Fibroblast of the conjunctiva (primary cell): ENCODE measurements at places on chromosomes 12 and 14.

DNA sequence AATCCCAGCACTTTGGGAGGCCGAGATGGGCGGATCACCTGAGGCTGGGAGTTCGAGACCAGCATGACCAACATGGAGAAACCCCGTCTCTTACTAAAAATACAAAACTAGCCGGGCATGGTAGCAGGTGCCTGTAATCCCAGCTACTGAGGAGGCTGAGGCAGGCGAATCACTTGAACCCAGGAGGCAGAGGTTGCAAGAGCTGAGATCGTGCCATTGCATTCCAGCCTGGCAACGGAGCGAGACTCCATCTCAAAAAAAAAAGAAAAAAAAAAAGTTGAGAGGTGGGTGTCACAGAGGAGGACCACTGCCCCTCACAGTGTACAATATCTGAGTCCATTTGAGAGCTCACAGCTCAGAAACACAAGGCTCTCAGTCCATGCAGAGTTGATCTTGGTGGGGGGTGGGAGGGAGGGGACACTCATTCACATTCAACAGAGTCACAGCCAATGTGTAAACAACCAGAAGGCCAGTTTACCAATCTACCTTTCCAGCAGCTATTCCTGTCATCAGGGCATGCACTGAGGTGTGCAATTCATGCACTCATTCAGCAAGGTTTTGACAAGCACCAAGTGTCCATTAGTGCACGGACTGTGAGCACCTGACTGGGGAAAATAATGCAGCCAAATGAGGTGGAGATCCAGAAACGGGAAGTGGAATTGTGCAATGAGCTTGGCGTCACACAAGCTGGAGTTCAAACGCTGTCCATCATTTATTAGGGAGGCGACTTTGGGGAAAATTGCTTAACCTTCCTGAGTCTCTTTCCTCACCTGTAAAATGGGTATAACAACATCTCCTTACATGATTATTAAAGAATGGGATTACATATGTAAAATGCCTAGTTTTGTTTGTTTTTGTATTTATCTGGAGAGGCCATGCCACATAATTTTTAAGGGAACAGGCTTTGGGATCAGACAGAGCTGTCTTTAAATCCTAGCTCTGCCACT lies 4.4 kb upstream of the EIF5 start:
- no peak for DNase-seq

GRCh38 chr14:73887694-73888459 lies 1.2 kb downstream of the ZNF410 start:
- DNase-seq, result no peak

- peak; percentile 17 for DNase-seq
Measured at GRCh38 chr14:27242874-27243273, 645.0 kb upstream of the NOVA1 start.

- DNase-seq, result no peak
Measured at GRCh38 chr14:77830692-77831091, 30.8 kb downstream of the ADCK1 start.

- no peak for DNase-seq
Measured at GRCh38 chr14:74929242-74929641, 6.2 kb upstream of the RPS6KL1 start.

DNA sequence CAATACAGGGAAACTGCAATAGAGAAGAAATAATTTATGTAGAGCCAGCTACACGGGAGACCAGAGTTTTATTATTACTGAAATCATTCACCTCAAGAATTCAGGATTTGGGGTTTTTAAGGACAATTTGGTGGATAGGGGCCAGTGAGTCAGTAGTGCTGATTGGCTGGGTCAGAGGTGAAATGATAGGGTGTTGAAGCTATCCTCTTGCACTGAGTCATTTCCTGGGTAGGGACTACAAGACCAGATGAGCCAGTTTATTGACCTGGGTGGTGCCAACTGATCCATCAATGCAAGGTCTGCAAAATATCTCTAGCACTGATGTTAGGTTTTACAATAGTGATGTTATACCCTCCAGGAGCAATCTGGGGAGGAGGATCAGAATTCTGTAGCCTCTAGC lies 486.3 kb downstream of the LRIG3 start:
- DNase-seq, result no peak

DNA sequence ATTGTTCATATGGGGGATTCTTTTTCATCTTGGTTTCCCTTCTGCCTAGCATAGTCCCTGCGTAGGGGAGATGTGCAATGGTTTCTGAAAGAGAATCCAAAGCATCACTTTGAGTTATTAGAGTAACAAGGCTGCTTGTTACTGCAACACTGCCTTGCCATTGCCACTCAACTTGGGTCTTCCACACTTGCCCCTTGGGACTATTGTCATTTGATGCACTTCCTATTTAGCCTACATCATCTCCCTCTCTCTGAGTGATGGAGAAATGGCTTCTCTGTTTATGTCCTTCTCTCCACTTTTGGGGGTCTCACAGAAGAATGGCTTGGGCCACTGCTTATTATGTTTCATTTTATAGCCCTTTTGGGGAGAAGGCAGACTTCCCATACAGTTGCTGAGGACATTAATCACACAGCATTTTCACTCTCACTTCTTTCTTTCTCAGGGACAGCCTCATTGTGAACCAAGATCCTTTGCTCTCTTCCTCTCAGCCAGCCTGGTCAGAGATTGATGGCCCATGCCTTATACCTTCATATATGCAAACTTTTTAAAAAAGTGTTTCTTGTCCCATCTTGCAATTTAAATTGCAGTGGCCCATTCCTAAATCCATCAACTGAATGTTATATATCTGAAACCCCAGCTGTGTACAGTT lies 50.8 kb upstream of the POC1B start:
- no peak for DNase-seq

DNA sequence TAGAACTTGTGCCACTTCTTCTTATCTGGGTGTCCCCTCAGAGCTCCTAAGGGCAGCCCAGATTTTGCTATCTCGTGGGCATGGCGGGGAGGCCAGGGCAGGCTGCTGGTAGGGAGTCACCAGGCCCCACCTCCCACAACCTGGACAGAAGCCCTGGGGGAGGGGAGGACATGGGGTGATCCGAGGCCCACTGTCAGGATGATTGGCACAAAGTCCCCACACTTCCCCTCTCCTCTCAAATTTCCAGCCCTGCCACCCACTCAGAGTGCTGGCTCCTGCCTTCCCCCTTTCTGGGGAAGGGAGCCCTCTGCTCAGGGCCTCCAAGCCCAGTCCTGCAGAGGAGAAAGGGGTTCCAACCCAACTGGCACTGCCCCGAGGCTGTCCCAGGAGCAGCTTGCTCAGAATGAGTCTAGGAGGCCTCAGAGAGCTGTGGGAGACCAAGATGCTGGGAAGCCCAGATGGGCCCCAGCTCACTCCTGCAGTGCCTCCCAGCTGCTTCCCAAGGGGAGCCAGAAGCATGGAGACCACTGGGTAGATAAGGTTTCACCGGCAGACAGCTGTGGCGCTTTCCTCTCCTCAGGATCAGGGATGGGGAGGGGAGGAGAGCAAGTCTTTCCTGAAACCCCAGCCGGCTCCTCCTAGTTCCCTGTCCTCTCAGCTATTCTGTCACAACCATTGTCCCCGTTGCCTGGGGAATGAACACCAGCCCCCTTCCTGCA lies 82.8 kb downstream of the B4GALNT3 start:
- no peak for DNase-seq

DNA sequence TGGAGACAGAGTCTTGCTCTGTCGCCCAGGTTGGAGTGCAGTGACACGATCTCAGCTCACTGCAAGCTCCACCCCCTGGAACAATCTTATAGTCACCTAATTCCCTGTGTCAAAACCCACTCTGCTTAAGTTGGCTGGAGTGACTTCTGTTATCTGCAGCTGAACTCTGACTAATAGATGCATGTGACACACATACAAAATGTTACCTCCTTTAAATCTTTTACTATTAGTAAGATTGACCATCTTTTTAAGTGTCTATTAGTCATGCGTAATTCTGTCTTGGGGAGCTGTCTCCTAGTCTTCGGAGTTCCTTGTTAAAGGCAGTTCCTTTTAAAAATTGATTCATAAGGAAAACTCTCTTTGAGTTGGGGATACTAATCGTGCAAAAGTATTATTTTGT lies 7.4 kb downstream of the IFI27L1 start:
- no peak for DNase-seq

- DNase-seq, result no peak
Measured at GRCh38 chr12:3551386-3551785, 60.4 kb downstream of the PRMT8 start.

DNA sequence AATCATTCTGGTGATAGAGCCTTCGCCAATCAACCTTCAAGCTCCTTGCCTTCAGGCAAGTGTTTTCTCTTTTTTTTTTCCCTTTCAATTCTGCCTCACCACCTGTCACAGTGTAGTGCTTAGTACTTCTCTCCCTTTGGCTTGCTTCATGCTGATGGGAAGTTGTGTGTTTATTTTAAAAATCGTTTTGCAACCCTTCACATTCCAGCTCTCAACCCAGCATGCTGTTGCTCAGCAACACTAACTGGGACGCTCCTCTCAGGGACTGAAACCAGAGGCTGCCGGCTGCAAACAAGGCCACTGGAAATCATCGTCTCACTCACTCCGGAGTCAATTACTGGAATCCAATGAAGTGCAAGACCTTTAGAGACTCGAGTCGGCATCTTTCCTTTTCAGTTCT lies 342.7 kb downstream of the PRKD1 start:
- DNase-seq, result peak; percentile 67

GRCh38 chr14:20512177-20512905 lies 7.0 kb downstream of the RNASE10 start:
- no peak for DNase-seq

DNA sequence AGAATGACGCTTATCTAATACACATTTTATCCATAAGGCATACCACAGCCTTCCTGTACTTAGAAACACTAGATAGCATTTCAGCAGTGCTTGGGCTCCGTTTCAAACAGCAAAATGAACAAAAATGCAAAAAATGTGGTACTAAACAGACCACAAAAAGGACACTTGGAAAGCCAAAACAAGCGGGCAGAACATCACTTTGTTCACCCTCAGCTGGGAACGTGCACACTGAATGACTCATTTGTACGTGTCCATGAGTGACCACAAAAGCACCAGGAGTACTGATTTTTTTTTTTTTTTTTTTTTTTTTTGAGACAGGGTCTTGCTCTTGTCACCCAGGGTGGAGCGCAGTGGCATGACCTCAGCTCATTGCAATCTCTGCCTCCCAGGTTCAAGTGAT lies 8.9 kb upstream of the FOXN3 start:
- peak; percentile 94 for DNase-seq

DNA sequence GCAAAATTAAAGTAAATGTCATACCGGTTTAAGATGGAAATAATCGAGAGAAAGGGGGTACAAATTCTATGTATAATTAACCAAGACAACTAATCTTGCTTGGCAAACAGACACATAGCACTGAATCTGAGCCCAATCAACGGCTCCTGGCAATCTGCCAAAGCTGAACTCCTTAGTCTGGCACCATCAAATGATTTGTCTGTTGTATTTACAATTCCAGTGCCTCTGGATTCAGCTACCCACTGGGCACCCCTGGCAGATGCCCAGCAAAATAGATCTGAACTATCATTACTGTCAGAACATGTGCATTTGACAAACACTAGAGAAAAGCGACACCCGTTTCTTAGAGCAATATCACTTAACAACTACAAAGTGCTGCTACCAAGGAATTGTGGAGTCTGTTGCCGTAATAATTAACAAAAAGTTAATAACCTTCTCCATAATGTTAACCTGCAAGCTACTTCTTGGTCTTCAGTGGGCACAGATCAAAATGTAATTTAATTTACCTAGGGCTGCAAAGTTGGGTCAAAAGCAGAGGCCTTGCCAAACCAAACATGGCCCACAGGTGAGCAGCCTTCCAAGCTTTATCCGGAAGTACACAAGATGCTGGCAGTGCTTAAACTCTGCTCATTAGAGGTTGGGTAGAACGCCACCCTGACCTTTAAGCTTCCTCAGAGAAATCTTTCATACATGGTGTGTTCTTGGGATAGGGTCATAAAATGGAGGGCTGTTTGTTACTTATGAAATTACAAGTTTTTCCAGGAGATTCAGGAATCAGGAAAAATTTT lies 7.6 kb downstream of the EGLN3 start:
- no peak for DNase-seq

- no peak for DNase-seq
Measured at GRCh38 chr12:54294152-54294952, 6.5 kb downstream of the NFE2 start.

DNA sequence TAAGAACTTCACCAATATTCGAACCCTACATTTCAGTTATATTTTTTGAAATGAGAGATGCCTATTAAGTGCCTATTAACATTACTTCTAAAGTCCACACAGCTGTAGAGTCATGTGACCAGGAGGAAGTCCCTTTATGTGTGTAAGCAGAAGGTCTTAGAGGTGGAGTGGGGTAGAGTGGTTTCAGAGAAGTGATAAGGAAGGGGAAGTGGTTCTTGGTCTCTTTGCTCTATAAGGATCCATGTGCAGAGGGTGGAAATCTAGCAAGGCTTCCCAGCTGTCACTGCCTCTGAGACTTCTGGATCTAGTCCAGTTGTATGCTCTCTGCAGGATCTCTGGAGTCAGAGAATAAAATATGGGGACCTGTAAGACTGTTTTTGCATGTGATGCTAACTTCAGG lies 673.9 kb downstream of the FLRT2 start:
- DNase-seq, result no peak

GRCh38 chr14:99744873-99745224 lies 48.4 kb upstream of the EML1 start:
- DNase-seq, result no peak

DNA sequence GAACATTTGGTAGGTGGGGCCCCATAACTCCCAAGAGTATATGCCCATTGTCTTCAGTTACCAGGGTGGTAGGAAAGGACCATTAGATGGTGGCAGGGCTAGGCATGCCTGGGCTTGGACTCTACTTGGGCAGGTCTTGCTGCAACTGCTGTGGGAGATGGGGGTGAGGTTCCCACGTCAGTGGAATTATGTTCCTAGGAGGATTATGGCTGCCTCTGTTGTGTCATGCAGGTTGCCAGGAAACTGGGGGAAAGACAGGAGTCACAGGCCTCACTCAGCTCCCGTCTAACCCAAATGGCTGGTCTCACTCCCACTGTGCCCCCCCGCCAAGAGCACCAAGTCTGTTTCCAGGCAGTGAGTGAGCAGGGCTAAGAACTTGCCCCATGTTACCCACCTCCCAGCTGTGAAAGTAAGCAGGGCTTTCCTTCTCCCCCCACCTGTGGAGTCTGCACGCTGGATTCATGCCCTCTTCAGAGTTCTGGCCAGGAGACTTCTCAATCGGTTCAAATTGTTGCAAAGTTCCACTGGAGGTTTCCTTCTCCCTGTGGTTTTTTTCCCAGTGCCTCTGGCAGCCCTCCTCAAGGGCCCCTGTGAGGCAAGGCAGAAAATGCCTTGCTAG lies 337.5 kb downstream of the CCDC91 start:
- no peak for DNase-seq

- no peak for DNase-seq
Measured at GRCh38 chr12:94173660-94174265, 25.4 kb downstream of the PLXNC1 start.

- no peak for DNase-seq
Measured at GRCh38 chr12:1913377-1914113, 4.9 kb downstream of the CACNA2D4 start.

GRCh38 chr12:69523433-69524330 lies 53.5 kb downstream of the FRS2 start:
- no peak for DNase-seq

GRCh38 chr12:14962797-14963196 lies 1.4 kb upstream of the ARHGDIB start:
- no peak for DNase-seq

DNA sequence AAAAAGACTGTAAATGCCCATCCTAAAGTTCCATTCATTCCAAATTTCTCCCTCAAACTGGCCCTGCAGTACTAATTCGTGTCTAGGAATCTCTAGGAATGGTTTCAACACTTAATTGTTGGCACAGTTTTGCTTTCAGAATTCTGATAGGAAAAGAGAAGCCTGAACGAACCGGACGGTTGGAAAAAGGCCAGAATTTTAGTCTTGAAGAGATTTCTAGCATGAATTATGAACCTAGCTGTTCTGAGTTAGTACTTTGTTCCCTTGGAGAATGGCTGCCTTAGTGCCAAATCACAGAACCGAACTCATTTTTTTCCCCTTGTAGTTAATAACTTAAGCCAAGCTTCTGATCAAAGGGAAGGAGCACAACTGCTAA lies 262.6 kb downstream of the ADAMTS20 start:
- no peak for DNase-seq
